ENCODE measurements at places on chromosomes 12 and 14. TPM values are rescaled to one million over a fixed set of nuclear protein-coding genes. Genes with fewer than 3 reads are reported as not detected.

The KCNC2 gene
- total RNA-seq, result 22.4 TPM

- peak; percentile 43 for DNase-seq
Observed at GRCh38 chr14:70188322-70188658, 461 bp downstream of the SLC8A3 start.

DNA sequence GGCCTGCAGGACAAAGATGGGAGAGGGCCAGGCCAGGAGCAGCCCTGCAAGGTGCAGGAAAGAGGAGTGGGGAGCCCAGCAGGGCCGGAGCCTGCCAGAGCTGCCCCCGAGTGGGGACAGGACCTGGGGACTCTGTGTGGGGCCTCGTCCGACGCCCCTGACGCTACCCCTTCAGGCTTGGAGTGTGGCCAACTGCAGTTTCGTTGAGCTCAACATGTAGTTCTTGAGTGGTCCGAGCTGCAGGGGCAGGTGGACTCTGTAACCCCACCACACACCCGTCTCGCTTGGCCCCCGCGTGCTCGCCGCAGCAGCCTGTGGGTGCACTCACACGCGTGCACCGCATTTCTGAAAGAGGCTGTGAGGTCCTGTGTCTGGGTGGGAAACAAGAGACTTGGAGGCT is 2.0 kb downstream of the ASPG start:
- DNase-seq, result no peak

GRCh38 chr12:13000925-13001774 is 1.1 kb upstream of the HEBP1 start:
- peak; percentile 84 for DNase-seq

The BDKRB1 gene
- 0.41 TPM for total RNA-seq

The PYGL gene
- total RNA-seq, result 4.5 TPM

GRCh38 chr12:51829011-51829481 is 19.5 kb downstream of the FIGNL2 start:
- DNase-seq, result no peak

The CD27 gene
- total RNA-seq, result 0.41 TPM

The B4GALNT3 gene
- total RNA-seq, result 2.4 TPM

GRCh38 chr14:22814941-22815713 is at the start of gene SLC7A7:
SLC7A7 (minus strand) TSS chr14:22815435; CDS start chr14:22813398, 2,037 bp downstream.
- DNase-seq, result no peak

DNA sequence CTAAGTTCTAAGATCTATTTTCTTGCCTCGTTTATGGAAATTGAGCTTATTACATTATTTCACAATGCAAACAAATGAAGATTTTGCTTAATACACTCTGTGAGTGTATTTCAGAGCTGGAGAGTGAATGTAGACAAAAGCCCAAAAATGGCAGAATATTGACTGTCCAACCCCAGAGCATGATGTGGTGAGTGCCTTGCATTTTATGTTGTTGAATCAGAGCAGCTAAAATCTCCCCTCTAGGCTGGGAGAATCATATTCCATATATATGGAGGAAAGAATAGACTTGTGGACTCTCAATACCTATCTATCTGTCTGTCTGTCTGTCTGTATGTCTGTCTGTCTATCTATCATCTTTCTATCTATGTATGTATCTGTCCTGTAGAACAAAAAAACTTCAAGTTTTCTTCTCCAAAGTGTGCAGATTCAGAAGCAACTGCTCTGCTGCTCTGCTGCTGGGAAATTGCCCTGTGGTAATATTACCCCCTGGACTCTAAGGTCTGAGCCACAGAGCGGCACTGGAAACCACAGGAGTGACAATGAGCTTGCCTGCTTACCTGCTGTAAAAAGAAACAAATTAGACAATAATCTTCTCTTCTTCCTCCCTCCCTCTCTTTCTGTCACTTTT is 209.4 kb upstream of the PRICKLE1 start:
- DNase-seq, result no peak
